ENCODE measurements at places on chromosomes 3 and 15.

GRCh38 chr15:96360581-96361308 is 30.2 kb downstream of the NR2F2 start:
- no peak for DNase-seq

- DNase-seq: peak; percentile 3
Measured at GRCh38 chr3:4670352-4670751, 177.2 kb downstream of the ITPR1 start.

DNA sequence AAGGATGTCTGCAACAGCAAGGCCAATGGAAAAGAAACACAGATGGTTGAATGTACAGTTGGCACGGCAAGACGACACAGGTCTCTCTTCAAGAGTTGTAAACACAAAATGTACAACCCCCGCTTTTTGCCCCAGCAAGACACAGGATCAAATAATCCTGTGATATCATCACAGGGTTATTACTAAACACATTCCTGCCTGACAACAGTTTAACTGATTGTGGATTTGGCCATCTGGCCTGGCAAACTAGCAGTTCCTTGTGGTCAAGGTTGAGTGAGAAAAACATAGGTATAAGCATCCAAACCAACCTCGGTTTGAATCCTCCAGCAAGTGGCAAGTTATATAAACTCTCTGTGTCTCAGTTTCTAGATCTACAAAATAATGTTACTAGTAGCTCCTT is 23.4 kb downstream of the PARP16 start:
- DNase-seq: no peak

- no peak for DNase-seq
Measured at GRCh38 chr3:120512655-120513054, 61.9 kb upstream of the FSTL1 start.

- DNase-seq: no peak
Measured at GRCh38 chr3:196149831-196150301, 61.3 kb downstream of the ZDHHC19 start.

DNA sequence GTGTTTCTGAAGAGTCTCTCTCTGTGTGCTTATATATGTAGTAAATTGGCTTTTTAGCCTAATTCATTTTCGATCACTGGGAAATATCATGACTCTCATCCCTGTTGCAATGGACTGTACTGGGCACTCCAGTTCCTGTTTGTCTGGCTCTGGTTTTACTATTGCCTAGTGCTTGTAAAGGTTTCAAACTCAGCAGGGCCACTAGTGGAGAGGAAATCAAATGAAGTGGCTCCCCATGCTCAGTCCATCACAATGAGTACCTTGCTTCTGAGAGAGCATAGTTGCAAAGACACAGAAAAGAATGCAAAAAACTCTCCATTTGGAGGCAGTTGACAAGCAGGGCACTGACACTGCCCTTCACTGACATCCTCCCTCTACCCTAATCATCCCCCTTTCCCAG is 167.8 kb downstream of the TAFA4 start:
- no peak for DNase-seq

DNA sequence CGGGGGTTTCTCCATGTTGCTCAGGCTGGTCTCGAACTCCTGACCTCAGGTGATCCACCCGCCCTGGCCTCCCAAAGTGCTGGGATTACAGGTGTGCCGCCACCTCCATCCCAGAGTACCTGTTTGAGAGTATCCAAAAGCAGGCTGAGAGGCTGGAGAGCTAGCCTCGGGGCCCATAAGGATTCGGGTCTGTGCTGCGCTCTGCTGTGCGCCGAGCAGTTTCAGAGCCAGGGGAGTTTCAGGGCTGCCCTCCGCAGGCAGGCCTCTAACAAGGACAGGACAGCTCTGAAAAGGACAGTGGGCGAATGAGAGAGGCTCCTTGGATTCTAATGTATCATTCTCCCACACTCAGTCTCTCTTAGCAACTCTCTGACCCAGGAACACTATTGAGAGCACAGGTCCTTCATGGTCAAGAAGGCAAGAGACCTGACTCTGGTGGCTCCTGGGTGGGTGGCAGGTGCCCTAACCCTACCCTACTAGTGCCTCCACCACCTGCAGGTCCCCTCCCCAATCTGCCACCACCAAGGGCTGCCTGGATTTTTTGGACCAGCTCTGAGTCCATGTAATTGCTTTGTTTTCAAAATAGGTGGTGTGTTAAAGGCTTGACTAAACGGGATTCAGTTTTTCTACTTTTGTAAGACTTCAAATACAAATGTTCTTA is 27.8 kb downstream of the MAGEF1 start:
- no peak for DNase-seq

- DNase-seq: no peak
Measured at GRCh38 chr15:100169615-100170290, 172.0 kb downstream of the ADAMTS17 start.

DNA sequence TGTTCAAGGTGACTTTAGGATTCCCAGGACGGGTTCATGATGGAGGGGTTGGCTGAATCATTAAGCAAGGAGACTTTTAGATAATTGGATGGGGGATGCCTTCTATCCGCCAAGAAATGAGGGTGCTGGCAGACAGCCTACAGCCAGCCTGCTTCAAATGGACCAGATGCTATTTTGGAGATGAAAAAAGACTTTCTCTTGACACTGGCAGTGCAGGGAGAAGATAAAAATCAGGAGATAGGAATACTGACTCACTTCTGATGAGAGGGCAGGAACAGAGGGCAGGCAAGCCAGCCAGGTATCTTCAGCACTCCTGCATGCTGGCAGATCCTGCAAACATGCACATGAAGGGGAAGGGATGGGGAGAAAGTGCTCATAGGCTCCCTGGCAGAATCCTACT is 7.7 kb upstream of the SYN2 start:
- DNase-seq: peak; percentile 80

DNA sequence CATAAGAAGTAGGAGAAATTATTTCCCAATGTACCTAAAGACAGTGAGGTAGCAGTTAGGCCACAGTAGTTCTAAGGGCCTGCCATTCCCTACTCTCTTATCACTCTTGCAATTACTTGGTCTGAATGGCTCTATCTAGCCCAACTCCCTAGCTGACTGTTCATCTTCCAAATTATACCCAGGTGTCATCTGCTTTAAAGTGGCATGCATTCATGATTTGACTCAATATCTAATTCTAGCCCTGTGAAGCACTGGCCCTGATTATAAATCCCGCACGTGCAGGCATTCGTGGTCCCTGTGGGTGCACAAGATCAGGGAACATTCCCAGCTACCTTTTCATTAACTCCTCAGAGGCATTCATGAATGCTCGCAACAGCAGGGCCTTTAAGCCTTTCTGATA is 43.1 kb upstream of the ZNF774 start:
- DNase-seq: no peak
